ENCODE measurements at places on chromosomes 5 and 9.

GRCh38 chr5:1103505-1104326, 8.1 kb downstream of the SLC12A7 start:
- peak; percentile 40 for DNase-seq

GRCh38 chr5:143025971-143026370, 255.8 kb downstream of the ARHGAP26 start:
- no peak for DNase-seq

GRCh38 chr9:20508242-20508641, 114.1 kb downstream of the MLLT3 start:
- no peak for DNase-seq

- no peak for DNase-seq
These were observed 172.5 kb downstream of the ACTL7B start for GRCh38 chr9:108683245-108683644.

DNA sequence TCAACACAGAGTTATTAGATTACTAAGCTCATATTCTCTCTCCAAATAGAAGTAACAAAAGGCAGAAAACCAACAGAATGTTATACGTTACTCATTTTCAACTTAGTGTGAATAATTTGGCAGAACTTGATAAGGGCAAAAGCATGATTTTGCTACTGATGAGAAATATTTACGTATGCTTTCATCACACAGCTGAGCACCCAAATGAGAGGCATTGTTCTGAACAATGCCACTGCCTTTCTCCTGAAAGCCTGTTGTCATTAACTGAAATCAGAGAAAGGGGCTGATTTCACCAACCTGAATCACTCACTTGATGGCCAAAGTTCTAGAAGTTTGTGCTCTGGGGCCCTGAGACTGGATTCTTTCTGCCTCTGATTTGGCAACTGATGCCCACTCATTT, 367.5 kb upstream of the PTGER4 start:
- DNase-seq: no peak

GRCh38 chr5:138874771-138875551, at the start of gene LRRTM2:
LRRTM2 (minus strand) TSS chr5:138875335; CDS start chr5:138874911, 424 bp downstream.
- no peak for DNase-seq

- DNase-seq: no peak
These were observed 282.9 kb downstream of the SLF1 start for GRCh38 chr5:94901191-94901979.

- DNase-seq: no peak
These were observed 647.2 kb downstream of the BNC2 start for GRCh38 chr9:16223074-16223871.

GRCh38 chr9:72980183-72980582, 27.3 kb upstream of the ALDH1A1 start:
- DNase-seq: no peak

- DNase-seq: no peak
These were observed 438.4 kb downstream of the RAB3C start for GRCh38 chr5:59021286-59021673.

DNA sequence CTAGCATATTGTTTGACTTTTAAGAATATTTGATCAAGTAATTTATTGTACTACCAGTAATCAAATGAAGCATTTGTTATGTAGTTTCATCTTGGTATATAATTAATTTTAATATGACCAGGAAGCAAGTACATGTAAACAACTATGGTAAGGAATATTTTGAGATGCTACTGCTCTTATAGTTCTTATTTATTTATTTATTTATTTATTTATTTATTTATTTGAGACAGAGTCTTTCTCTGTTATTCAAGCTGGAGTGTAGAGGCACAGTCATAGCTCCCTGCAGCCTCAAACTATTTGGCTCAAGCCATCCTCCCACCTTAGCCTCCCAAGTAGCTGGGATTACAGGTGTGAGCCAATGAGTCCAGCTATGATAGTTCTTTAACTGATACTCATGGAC, 8.1 kb downstream of the PPIP5K2 start:
- DNase-seq: no peak

DNA sequence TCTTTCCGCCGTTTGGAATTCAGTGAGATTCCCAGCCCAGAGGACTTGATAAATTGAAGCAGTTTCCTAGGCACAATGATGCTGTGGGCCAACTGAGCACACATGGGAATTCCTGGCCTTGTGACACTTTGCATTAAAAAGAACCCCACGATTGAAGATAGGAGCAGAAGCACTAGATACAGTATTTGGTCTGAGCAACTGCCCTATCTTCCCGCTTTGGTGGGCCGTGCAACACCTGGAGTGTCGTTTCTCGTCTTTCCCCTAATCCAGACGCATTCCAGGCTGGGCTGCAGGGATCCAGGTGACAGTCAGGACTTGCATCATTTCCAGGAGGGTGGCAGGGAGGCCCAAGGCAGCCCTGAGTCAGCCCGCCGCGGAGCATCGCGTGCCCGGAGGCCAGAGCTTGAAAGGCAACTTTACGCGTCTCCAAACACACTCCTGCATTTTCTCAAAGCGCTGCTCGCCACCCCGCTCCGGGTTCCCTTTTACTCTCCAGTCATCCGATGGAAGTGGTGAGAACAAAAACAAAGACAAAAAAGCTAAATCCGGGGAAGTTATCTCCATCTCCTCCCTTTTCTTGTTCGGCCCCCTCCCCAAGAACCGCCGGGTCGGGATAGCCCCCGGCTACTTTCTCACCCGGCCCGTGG, 753 bp upstream of the STC2 start:
- peak; percentile 48 for DNase-seq

DNA sequence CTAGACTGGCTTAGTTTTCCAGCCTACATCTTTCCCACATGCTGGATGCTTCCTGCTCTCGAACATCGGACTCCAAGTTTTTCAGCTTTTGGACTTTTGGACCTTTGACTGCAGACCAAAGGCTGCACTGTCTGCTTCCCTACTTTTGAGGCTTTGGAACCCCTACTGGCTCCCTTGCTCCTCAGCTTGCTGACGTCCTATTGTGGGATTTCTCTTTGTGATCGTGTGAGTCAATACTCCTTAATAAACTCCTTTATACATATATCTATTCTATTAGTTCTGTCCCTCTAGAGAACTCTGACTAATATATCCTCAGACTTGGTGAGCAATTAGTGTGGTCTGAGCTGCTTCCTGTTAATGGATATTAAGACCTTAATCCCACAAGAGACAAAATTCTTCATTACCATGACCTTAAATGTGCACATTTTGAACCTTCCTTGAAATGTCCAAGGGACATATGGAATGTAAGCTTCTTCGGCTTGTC, 752.9 kb downstream of the CDH18 start:
- DNase-seq: no peak

DNA sequence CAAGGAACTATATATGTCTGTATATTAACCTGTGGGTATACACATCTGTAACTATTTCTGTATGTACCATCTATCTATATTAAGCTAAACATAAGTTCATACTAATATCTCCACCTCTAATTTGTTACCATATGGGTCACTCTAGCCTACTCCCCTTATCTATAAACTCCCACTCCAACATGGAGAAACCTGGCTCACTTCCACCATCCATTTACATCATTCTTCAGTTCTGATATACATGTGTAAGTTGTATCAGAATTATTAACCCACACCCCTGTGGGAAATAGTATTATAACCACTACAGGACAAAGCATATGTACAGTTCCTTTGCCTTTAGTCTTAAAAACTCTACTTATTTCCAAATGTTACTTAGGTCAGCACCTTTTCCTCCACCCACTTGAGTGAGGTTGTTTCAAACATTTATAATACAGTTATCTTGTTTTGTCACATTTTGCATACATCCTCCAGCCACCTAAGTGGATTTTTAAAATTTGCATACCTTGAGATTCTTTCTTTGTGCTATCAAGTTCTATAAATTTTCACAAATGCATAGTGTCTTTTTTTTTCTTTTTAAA, 10.6 kb downstream of the NDFIP1 start:
- no peak for DNase-seq

GRCh38 chr9:124665391-124666058, 105.6 kb downstream of the NR6A1 start:
- no peak for DNase-seq

GRCh38 chr9:114261026-114261425, 61.9 kb upstream of the ORM1 start:
- DNase-seq: no peak

- peak; percentile 24 for DNase-seq
These were observed 474 bp downstream of the HMGCR start for GRCh38 chr5:75337366-75338021.

DNA sequence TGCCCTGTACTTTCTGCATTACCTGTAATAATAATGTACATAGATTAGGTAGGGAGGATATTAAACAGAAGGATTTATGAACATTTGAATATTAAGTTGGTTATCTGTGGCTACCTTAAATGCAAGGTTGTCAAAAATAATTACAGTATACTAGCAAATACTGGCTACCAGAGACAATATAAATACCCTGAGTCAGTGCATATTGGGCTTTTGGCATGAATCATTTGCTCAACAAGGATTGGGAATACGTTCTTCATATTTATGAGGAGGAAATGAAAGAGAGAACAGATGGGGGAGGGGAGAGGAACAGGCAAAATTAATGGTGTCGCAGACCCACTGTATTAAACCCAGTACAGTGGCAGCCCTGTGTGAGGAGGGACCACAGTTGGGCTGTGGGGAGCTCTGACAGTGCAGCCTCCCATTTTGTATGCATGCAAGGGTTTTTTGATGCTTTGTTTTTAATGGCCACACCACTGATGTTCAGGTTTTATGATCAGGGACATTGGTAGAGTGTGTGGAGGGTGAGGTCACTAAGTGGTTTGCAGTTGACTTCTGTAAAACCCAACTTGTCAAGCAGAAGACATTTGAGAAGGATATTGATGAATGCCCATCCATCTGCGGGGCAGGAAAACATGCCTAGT, 56.9 kb downstream of the MVB12B start:
- no peak for DNase-seq

DNA sequence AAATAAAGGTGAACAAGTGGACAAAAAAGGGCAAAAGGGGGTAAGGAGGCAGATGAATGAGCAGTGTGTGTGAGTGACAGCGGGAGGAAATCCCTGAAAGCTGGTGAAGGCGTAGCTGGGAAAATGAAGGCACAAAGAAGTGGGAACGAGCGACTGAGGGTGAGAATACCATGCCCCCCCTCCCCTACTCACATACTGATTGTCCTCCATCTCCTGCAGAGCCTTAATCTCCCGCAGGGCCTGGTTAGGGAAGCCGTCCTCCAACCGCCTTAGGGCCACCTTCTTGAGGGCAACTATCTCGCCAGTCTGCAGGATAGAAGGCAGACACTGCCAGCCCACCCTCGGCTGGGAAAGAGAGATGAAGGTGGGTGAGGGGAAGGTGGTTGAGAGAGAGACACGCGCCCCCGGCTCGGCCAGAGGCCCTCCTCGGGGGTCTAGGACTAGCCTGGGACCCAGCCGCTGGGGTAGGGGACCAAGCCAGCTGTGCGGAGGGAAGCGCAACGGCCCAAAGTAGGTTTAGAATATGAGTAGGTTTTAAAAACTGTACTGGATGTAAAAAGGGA, 522 bp downstream of the CDK20 start:
- no peak for DNase-seq

- DNase-seq: peak; percentile 36
These were observed at the start of gene ANKRD55 for GRCh38 chr5:56233230-56233629. ANKRD55 (minus strand) TSS chr5:56233330; CDS start chr5:56232913, 417 bp downstream.

DNA sequence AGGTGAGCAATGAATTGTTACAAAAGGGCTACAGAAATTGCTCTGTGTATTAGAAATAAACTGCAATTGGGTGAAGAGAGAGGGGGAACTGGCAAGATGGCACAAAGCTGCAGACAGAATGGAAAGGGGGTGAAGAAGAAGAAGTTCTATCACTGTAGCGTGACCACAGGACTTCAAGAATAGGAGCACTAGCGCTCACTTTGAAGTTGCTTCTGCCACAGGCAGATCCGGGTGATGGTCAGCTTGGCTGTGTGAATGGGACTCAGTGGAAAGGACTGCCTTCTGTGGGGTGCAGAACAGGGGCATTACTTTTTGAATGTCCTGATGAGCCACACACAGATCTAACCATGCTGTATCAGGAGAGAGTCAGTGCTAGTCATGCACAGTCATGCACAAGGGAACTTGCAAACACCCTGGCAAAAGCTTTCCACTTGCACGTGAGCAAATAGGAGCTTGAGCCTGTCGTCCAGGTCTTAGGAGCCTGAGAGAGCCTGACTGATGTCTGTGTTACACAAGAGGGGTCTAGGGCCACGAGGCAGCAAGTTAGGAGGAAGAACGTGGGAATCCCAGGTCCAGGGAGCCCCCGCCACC, 16.3 kb downstream of the IL5 start:
- DNase-seq: no peak

- DNase-seq: no peak
These were observed 7.3 kb downstream of the ASTN2 start for GRCh38 chr9:117407436-117408022.

GRCh38 chr9:12801663-12802062, 26.8 kb downstream of the LURAP1L start:
- no peak for DNase-seq

GRCh38 chr9:108395421-108395820, 460.4 kb downstream of the ACTL7B start:
- DNase-seq: no peak

DNA sequence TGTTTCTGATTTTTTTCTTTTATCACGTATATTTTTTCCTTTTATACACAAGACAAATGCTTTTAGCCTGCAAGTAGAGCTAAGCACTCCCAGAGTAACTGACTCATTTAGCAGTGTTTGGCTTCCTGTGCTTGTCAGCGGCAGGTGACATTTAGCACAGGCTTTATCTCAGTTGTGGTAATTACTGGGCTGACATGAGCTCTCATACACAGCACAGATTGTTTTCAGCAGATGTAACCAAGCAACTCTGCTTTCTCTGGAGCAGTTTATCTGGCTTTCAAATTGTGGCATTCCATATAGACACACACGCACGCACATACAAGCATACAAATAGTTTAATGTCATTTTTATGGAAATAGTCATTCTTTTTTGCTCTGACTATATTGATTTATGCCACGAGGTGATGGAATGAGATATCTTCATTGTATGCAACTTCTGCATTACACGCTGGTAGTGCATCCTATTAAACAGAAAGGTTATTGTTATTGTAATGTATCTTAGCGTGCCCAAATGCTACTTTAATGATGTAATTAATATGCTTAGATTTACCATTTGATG, 379.0 kb upstream of the GRAMD2B start:
- no peak for DNase-seq

Measured in T47D (cell line).